GM12891 (cell line): ENCODE measurements at places on chromosomes 4 and X.

DNA sequence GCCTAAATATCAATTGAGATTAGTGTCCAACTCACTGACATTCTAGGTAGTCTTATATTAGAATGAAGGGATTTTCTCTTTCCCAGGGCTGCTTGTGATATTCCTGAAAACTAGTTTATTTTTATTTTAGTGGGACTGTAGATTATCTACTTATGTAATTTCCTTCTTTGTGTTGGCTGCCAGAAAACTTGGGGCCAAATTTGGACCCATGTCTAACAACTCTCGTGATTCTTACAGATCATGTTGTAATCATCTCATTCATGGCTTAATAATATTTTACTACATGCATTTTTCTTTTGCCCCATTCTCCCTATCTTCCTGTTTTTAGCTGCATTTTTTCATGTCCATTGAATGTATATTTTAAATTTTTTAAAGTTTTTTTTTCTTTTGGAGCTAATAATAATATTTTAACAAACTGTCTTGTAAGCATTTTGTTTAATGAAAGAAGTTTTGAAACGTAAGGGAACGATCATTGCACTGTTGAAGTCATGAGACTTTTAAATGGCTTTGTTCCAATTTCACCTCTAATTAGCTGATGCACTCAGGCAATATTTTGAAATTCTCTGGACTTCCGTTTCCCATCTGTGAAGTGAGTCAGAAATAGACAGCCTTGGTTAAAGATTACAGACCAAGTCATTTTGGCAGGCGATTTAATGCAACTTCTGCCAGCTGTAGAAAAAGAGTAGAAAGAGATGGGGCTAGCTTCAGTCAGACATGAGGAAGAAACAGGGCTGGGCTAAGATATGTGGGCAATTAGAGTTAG is 14.3 kb upstream of the TDO2 start:
- DNase-seq = no peak

- no peak for DNase-seq
These were observed 1577.5 kb upstream of the PCDH7 start for GRCh38 chr4:29142708-29143107.

DNA sequence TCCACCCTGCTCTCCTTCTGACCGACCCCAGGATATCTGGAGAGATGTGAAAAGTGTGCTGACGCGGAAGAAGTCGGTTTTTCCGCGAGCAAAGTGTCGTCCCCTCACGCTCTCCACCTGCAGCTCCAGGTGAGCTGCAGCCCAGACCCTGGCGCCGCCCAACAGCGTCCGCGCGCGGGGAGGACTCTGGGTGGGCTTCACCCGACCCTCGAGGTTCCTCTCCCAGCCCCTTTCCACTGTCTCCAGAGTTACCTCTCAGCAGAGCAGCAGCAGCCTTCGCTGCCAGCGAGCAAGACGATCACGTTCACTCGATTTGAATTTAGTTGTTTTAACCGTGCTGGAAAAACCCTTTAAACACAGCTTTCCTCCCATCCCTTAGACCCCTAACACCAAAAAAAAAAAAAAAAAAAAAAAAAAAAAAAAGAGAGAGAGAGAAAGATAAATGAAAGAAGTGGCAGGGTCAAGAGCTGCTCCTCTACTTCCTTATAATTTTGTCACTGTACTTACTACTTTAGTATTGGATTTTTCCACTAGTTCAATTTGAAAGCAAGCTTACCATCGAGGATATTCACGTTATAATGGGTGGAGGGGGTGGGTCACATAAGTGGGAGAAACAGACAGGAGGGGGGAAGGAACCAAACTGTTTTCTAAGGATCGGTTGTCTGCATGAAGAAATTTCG is 758 bp upstream of the NR3C2 start:
- no peak for DNase-seq

GRCh38 chr4:5815641-5816040 is 77.2 kb downstream of the CRMP1 start:
- no peak for DNase-seq

GRCh38 chr4:40722576-40723161 is 27.1 kb upstream of the NSUN7 start:
- no peak for DNase-seq

- no peak for DNase-seq
These were observed 49.5 kb downstream of the HTRA3 start for GRCh38 chr4:8319061-8319460.

GRCh38 chr4:24104158-24104565 is 214.3 kb upstream of the PPARGC1A start:
- no peak for DNase-seq

DNA sequence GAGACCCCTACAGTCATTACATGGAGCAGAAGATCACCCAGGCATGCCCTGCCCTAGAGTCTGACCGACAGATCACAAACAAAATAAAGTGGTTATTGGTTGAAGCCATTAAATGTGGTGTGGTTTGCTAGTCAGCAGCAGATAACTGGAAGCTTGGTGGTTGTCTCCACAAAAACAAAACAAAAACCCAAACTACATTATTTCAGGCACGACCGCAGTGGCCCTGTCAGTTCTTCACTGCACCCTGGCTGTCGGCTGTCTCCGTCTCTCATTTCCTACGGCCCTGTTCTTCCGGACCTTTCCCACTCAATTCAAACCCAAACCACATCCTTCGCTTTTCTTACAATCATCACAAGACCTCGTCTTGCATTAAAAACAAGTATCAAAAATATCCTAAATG is 521.3 kb upstream of the ZFP42 start:
- DNase-seq = no peak

GRCh38 chr4:172740434-172740833 is 428.2 kb upstream of the GALNT7 start:
- DNase-seq = no peak

DNA sequence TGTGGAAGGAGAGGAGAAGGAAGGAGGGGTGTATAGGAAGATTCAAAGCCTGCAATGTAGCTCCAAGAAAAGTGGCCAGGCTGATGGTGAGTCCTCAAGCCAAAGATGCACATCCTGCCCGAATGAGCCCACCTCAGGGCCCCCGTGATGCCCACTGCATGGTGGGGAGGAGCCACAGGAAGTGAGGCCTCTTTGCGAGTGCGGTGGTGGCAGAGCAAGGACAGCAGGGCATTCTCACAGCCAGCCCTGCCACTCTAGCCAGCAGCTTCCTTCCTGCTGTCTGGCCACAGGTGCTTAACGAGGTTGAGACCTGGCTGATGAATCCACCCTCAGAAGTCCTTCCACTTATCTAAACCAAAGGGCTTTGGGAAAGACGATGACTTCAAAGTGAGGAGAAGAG is 55.8 kb downstream of the BCOR start:
- no peak for DNase-seq

- no peak for DNase-seq
These were observed 10.3 kb upstream of the SLC10A4 start for GRCh38 chr4:48472794-48473193.

- DNase-seq = no peak
These were observed 35.4 kb upstream of the ASMTL start for GRCh38 chrX:1488141-1488540.

GRCh38 chr4:83138946-83139345 is 24.4 kb upstream of the PLAC8 start:
- DNase-seq = no peak

- no peak for DNase-seq
These were observed 53.1 kb downstream of the ELF4 start for GRCh38 chrX:130057209-130057608.

- DNase-seq = no peak
These were observed 26.4 kb upstream of the ARSJ start for GRCh38 chr4:114005569-114006442.

- no peak for DNase-seq
These were observed 256.7 kb upstream of the LCORL start for GRCh38 chr4:18278244-18278643.

- DNase-seq = no peak
These were observed 264.6 kb upstream of the CLNK start for GRCh38 chr4:10949039-10949733.

DNA sequence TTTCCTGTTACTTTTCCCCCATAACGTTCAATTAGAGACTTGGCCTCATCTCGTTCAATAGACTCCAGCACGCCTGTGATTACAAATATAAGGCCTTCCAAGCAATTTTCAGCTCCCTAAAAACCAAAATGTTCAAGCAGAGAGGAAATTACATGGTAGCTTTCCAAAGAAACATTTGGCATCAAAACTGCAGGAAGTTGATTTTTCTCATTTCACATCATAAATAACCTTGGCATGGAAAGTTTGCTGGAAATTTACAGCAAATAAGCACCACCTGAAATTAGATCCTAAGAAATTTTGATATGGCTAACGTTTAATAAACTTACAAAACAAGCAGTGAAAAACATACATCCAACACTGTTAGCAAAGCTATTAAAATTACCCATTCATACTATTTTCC is 53.3 kb downstream of the RFC1 start:
- DNase-seq = no peak

DNA sequence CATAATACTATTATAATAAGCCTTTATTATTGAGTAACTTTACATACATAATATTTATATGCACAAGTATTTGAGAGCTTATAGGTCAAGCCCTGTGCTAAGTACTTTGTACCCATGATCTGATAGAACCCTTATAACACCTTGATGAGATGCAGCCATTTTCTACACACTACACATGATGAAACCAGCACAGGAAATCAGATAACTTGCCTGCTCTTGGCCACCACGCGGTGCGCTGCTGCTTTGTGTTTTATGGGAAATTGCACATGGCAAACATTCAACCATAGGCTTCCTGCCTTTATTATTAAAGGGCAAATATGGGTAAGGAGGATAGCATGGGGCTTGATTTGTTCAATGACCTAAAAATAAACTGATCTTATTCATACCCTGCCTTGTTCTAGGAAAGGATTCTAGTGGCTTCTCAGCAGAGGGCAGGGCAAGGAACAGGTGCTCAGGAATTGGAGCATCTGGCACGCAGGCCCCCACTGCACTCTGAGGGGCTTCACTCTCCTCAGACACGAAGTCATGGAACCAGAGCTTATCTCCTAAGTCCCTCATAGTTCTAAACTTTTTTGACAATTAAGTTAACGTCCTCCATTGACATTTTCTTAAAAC is 31.6 kb upstream of the NAP1L5 start:
- no peak for DNase-seq

- DNase-seq = no peak
These were observed 211.9 kb downstream of the SOX3 start for GRCh38 chrX:140292961-140293360.

DNA sequence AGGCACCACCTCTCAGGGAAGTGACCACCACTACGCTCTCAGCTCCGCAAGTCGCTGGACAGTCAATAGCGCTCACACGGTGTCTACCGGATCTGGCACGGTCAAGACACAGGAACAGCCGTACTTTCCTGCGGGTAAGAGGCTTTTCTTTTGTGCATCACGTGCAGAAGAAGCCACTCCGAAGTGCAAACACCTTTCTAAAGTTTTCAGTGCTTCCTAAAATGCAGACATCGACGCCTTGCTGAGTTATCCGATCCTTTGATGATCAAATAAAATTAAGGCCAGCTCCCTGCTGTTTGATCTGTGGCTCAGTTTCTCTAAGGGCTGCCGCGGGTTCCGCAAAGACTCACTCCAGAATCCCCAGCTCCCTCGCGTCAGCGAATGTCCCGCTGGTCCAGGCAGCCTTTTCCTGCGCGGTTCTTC is 71.8 kb downstream of the FBXO8 start:
- DNase-seq = no peak

GRCh38 chrX:143095321-143095720 is 69.6 kb downstream of the SPANXN4 start:
- DNase-seq = no peak

- no peak for DNase-seq
These were observed 14.9 kb downstream of the RPGR start for GRCh38 chrX:38312436-38312835.

- no peak for DNase-seq
These were observed 988 bp upstream of the SRD5A3 start for GRCh38 chr4:55345054-55345453.

DNA sequence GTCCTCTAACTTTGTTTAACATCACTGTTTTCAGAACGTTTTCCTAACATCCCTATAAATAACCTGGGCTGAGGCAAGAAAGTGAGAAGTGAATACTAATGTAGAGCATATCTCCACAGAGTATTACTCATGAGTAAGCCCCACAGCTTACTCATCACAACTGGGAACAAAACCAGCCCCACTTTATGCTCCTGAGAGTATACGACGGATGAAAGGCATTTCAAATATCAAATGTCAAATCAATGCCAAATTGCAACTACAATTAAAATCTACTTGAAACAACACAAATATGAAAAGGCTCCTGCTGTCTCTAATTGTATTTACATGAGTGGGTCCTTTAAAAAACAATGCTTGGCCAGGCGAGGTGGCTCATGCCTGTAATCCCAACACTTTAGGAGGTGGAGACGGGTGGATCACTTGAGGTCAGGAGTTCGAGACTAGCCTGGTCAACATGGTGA is 41.2 kb downstream of the SH3RF1 start:
- no peak for DNase-seq

- DNase-seq = no peak
These were observed 157.9 kb downstream of the DHRSX start for GRCh38 chrX:2342874-2343273.

DNA sequence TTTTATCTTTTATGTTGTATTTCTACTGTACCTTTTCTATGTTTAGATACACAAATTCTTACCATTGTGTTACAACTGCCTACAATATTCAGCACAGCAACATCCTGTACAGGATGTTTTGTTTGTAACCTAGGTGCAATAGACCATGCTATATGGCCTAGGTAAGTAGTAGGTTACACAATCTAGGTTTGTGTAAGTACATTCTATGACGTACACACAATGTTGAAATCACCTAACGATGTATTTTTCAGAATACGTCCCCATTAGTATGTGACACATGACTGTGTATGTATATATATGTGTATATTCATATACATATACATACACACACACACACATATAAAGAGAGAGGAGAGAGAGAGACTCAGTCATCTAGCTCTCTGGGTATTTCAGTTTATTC is 103.5 kb downstream of the CLNK start:
- no peak for DNase-seq

- no peak for DNase-seq
These were observed 138.4 kb upstream of the HHIP start for GRCh38 chr4:144507311-144508101.

- no peak for DNase-seq
These were observed 9.3 kb downstream of the ATP5ME start for GRCh38 chr4:664713-665231.

GRCh38 chrX:8025705-8026104 is 98.5 kb upstream of the PNPLA4 start:
- DNase-seq = no peak

DNA sequence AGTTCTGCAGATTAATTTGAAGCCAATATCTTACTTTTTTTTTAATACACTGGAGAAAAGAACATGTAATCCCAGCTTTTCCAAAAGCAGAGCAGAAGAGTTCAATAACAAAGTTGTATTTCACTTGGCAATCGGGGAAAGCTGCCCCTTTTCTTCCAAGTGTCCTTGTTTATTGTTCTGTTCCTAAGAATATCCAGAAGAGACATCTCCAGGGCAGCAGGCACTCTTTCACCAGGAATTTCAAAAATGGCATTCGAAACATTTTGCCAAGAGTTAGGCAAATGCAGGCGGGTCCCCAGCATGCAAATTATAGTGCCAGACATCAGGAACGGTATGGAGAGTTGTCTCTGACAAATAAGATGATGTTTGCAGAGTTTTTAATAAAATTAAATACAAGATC is 494.5 kb downstream of the BCOR start:
- DNase-seq = no peak

- no peak for DNase-seq
These were observed 473 bp upstream of the BCLAF3 start for GRCh38 chrX:19991350-19991718.

GRCh38 chr4:141497627-141498026 is 138.8 kb upstream of the IL15 start:
- peak; percentile 2 for DNase-seq
